ENCODE measurements at places on chromosomes 7 and 10.

GRCh38 chr7:142873281-142873784 is 12.2 kb downstream of the TRPV6 start:
- ATAC-seq: no peak

DNA sequence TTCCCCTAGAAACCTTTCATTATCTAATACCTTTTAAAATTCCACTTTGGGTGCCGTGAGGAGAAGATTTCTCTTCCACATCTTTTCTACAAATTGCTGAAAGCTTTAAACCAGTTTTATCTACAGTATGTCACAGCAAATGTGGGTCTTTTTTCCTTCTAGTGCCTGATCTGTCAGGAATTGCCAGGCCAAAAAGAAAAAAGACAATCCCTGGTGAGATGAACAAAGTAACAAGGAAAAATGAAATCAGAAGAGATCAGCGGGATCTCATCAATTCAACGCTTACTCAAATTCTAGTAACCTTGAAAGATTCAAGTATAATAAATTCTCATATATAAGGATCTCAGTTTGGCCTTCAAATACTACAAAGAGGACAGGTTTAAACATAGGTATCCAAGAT is 449.5 kb downstream of the CALN1 start:
- ATAC-seq: no peak

DNA sequence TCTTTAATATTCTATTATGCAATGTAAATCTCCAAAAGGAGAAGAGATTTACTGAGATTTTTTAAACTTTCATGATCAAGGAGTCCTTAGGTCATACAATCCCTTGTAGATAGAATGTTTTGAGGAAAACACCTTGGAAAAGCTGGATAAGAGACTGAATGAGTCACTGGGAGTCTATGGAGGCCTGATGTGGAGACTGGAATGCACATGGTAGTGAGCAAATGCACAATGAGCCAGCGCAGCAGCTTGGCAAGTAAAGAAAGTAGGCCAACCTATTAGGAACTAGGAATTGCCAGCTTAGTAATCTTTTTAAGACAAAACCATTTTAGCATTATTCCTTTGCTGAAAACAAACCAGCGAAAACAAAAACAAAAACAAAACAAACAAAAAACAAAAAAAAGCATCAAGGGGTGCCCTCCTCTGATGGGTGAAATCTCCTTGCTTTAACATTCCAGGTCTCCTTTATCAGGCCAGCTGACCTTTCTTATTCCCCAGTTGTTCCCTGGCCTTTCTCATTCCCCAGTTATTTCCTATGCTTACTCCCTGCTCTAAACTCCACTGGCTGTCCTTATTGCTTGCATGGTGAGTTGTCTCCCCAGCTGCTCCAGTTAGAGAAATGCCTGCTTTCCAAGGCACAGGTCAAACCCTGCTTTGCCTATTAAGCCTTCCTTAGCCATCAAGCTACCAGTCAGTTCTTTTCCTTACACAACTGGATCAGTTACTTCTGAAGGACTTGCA is 135.8 kb downstream of the PLCE1 start:
- peak; percentile 40 for ATAC-seq

GRCh38 chr10:131177431-131178327 is 133.8 kb downstream of the TCERG1L start:
- ATAC-seq: no peak

DNA sequence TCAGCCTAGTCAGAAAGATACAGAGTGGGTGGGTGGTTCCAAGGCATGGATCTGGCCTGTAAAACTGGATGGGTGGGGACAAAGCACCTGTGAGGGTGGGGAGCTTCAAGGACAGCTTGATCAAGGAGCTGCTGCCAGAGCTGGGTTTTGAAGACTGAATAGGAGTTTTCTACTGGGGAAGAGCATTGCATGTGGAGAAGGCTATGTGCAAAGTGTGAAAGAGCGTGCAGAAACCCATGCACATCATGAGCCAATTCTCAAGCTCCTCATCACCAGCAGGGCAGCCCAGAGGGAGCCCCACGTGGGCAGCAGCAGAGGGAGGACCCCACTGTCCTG is 58.6 kb downstream of the PDGFA start:
- no peak for ATAC-seq

DNA sequence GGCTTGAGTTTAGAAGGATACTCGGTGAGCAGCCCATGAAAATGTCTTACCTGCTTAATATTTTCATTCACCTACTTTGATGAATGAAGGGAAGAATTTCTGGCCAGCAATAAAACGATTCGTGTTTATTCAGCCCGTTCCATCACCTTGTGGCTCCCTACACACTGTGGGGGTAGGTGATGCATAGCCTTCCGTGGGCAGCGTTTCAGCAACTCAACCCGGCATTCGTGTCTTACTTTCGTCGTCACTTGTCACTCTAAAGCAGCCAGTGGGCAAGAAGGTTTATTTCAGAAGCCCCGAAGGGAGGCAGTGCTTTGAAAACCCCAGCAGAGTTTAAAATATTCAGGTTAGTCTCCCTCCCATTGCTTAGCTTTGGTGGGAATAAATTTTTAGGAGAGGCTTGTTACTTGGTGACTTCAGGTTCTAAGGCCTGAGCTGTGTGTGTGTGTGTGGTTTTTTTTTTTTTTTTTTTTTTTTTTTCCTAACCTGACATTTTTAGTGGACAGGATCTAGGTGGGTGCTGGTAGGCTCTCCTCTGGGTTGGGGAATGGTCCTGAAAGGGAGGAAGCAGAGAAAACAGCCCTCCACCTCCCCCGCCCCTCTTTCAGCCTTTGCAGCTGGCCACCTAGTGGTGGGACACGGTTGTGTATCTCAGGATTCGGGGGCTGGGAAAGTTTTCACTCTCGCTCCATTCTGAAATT is 1.8 kb downstream of the GRK5 start:
- ATAC-seq: peak; percentile 6

- ATAC-seq: no peak
These were observed 11.6 kb downstream of the NAMPT start for GRCh38 chr7:106273009-106273668.

- ATAC-seq: no peak
These were observed 45.7 kb downstream of the HIBADH start for GRCh38 chr7:27616914-27617548.

DNA sequence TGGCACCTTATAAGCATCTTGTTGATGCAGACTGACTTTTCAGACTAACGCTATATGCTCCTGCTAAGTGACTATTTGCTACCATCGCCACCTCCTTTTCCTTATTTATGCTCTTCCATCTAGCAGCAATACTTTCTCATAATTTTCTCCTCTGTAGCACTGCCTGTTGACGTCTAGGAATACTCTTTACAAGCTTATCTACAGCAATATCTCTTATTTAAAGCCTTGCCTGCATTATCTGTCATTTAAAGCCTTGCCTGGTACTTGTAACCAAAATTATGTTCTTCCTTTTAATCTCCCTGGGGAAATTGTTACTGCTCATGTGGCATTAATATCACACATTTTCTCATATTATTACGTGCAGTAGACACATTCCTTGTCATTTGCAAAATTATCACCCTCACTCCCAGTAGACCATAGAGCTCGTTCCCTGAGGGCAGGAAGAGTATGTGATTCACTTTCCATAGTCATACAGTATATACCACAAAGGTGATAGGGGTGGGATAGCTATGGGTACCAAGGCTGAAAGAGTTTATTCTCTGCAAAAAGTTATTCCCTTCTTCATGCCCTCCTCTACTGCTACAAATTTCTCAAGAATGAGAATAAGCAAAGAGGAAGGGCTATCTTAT is 359.7 kb upstream of the PCDH15 start:
- ATAC-seq: peak; percentile 58

- no peak for ATAC-seq
These were observed 94.1 kb downstream of the BMPR1A start for GRCh38 chr10:86850481-86850880.

DNA sequence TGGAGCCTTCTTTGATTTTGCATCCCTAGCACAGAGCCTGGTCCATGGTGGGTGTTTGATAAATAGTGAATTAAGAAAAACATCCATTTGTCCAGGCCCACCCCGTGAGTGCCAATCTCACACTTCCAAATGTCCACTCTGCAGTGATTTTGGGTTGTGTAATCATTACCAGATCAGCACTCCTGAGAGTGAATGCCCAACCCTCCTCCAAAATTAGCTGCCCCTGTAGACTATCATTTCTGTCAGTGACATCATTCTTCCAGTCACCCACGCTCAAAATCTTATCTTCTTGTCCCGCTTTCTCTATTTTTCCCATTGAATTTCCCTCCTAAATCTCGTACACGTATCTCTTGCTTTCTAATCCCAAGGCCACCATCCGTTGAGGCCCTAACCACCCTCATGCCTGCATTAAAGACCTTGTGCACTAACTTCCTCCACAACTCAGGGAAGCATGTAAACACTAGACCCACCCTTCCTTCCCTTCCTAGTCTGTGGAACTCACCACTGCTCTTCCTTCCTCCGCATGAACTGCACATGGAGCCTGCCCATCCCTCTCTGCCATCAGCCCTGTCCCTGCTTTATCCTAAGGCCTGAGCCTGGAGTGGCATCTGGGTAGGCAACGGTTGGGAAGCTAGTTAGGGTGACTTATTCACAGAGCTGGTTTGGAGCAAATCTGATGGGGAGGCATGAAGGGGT is 32.8 kb downstream of the PIK3AP1 start:
- no peak for ATAC-seq

- peak; percentile 27 for ATAC-seq
These were observed 26.1 kb downstream of the PRLHR start for GRCh38 chr10:118569241-118569881.

DNA sequence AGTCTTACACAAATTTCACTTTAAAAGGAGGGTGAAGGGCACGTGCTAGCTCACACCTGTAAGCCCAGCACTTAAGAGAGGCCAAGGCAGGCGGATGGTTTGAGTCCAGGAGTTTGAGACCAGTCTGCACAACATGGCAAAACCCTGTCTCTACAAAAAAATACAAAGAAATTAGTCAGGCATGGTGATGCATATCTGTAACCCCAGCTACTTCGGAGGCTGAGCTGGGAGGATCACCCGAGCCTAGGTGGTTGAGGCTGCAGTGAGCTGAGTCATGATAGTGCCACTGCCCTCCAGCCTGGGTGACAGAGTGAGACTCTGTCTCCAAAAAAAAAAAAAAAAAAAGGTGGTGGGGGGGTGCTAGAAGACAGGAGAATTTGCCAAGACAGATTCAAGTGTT is 237.3 kb upstream of the KLF14 start:
- no peak for ATAC-seq

DNA sequence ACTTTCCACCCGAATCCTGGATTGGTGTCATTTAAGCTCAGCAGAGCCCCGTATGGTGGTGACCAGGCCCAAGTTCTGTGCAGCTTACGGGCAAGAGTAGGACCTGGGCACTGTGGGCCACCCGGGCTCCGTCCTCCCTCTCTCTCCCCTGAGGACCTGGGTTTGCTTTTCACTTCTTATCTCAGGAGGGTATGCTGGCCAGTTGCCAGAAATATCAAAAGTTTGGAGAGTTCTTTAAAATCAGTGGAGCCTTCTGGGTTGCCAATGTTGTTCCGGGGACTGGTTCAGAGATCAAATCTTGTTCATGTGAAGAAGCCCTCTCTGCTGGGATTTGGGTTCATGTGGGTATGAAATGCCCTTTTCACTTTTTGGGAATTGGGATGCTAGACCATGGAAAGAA is 145.4 kb downstream of the GRK5 start:
- no peak for ATAC-seq

DNA sequence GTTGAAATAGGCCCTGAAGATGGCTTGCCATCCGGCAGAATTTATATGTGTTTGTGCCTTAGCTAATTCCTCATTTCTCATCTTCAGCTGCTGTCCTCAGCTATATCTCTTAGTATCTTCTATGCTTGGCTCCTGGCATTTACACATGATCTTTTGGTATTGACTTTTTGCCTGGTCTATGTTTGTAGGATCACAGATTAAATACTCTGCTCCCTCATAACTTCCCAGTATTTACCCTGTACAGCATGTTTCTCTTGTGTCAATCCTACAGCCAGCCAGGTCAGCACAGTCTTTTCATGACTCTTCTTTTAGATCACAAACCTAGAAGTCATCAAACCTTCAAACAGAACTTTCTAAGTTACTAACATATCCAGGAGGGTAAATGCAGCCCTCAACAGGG is 743.8 kb downstream of the MAGI2 start:
- ATAC-seq: no peak

GRCh38 chr10:23157691-23158369 is 34.3 kb upstream of the PTF1A start:
- ATAC-seq: peak; percentile 71

DNA sequence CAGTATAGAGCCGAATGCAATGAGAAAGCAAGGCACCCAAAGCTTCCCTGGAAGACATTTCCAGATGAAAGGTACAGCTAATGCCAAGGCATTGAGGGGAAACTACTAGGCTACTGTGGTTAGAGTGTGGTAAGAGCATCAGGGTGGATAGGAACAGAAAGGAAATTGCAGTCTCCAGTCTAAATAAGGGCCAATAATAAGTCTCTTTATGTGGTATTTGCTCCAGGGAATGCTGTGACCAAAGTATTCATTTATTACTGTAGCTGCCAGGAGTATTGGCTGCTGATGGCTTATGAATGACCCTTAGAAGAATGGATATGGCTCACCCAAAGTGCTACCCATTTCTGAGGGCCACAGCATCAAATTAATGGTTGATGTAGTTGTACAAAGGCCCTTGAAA is 30.1 kb upstream of the POT1 start:
- no peak for ATAC-seq

GRCh38 chr7:128247640-128248194 is 6.6 kb downstream of the LEP start:
- no peak for ATAC-seq

GRCh38 chr7:74202841-74203556 is 6.8 kb upstream of the LAT2 start:
- ATAC-seq: peak; percentile 36

- no peak for ATAC-seq
These were observed 43.9 kb downstream of the GRK5 start for GRCh38 chr10:119251315-119251708.

DNA sequence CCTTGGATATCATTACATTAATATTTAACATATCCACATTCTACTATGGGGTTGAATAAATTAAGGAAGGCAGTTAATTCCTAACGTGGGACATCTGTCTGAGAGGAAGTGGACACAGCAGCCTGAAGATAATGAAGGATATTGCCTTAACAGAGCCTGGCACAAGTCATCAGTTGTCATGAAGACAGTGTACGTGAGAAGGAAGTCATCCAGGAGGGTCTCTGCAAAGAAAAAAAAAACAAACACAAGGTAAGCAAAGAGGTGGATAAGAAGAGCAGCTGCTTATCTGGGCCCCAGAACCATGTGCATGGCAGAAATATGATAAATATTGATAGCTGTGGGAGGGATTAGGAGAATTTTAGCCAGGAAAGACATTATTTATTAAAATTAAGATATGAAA is 190.0 kb downstream of the RAPGEF5 start:
- ATAC-seq: no peak

GRCh38 chr10:97977673-97978072 is 52.7 kb downstream of the CRTAC1 start:
- no peak for ATAC-seq

DNA sequence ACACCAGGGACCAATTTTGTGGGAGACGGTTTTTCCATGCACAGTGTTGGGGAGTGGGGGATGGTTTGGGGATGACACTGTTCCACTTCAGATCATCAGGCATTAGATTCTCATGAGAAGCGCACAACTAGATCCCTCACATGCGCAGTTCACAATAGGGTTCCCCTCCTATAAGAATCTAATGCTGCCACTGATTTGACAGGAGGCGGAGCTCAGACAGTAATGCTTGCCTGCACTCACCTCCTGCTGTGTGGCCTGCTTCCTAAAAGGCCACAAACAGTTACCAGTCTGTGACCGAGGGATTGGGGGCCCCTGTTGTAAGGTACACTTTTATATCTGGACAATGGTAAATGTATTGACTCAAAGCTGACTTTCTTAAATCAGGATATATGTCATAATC is 45.6 kb upstream of the TRIL start:
- no peak for ATAC-seq
